HS-5 (cell line): ENCODE measurements at places on chromosomes 7 and 10.

DNA sequence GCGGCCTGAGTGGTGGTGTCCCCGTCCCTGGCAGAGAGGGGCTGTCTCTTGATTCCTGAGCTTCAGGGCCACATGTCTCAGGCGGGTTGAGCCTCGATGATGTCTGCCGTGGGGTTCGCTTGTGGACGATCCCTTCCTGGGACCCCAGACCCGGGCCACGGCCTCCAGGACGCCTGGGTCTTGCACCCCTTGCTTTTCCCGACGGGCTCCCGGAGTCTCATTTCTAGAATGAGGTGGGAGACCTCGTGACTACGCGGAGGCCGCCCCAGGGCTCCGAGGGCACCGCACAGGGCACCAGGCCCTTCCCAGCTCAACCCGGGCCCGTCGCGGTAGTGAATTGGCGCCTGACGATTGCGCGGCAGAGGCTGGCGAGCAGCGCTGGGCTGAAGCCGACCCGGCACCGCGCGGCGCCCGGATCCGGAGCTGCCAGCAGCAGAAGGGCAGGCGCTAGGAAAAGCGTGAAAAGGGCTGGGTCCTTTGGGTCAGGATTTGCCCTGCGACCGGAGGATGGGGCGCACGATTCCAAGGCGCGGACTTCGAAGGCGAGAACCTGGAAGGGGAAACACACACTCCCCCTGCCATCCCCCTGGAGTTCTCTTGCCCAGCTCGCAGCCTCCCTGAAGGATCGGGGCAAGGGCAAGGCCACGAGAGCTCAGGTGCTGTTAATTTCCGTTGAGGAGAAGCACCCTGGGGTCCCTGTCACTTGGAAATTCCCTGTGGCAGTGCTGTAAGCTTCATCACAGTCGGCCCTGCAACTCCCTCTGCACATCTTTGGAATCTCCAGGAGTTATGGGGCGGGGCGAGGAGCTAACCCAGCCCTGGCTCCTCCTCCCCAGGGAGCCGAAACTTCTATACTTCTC lies 15.5 kb downstream of the TLX1 start:
- DNase-seq = no peak

DNA sequence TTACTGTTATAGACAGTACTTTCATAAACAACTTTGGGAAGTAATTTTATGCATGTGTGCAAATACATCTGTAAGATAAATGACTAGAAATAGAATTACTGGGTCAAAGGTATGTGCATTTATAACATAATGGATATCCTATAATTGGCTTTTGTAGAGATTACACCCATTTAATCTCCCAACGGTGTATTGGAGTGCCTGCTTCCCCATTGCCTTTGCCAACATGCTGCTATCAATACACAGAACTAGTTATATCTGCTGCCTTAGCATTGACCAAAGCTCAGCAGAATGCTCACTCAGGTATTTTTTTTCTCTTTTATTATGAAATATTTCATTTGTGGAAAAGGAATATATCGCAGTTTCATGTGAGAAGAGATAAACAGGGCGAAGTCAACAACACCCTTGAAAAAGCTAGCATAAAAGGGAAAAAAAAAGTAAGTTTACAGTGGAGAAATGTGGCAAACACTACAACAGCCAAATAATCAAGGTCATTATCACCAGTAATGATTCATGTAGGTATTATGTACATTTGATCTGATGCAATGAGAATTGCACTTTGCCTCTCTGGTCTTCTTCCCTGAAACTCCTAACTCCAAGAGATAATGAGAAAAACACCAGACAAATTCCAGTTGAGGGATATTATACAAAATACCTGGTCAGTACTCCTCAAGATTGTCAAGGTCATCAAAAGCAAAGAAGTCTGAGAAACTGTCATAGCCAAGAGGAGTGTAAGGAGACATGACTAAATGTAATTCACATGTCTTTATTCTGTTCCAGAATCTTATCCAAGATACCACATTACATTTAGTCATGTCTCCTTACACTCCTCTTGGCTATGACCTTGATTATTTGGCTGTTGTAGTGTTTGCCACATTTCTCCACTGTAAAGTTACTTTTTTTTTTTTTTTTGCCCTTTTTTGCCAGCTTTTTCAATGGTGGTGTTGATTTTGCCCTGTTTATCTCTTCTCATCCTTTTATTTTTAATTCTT lies 36.8 kb downstream of the MARCHF5 start:
- DNase-seq = no peak

DNA sequence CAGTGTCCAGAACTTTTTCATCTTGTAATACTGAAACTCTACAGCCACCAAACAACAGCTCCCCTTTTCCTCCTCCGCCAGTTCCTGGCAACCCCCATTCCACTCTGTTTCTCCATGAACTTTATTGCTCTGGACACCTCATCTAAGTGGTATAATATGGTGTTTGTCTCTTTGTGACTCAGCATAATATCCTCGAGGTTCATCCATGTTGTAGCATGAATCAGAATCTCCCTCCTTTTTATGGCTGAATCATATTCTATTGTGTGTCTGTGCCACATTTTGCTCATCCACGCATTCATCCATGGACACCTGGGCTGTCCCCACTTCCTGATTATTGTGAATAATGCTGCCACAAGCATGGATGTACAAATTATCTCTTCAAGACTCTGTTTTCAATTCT lies 124.4 kb upstream of the FGFR2 start:
- no peak for DNase-seq

- DNase-seq = no peak
These were observed 280.9 kb upstream of the AKR1E2 start for GRCh38 chr10:4545062-4545461.

GRCh38 chr10:6741541-6741941 lies 161.5 kb upstream of the PRKCQ start:
- DNase-seq = no peak

GRCh38 chr7:52944921-52945320 lies 90.5 kb upstream of the POM121L12 start:
- peak; percentile 33 for DNase-seq

- DNase-seq = no peak
These were observed 11.0 kb upstream of the HPS1 start for GRCh38 chr10:98457721-98458120.

DNA sequence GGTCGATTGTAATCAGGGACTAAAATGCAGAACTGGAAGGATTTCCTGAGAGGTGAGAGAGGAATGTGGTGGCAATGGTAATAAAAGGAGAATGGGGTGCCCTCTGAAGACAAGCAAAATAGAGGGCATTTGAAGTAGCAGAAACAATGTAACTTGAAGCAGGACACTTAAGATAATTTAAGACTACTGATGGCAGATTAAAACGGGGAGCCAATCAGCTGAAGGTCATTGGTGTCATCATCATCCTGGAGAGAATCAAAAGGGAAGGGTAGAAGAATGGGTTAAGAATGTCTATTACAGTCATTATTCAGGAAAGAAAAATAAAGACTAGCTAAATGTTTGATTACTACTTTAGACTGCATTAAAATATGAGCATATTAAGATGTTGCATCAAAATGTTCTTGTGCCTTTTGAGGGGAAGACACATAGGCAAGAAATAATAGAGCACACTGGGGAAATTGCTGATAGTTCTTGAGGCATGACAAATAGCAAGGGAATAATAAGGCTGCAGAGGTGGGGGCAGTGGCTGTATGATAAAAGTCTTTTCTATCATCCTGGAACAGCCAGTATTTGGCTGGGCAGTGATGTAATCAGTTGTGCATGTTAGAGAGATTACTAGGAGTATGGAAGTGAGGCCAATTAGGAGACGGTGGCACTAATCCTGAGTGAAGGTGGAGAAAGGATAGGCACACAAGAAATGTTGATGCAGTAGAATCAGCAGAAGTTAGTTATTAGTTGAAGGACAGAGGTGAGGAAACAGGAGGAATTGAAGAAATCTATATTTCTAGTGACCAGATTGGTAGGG lies 60.2 kb downstream of the CCDC71L start:
- DNase-seq = no peak

DNA sequence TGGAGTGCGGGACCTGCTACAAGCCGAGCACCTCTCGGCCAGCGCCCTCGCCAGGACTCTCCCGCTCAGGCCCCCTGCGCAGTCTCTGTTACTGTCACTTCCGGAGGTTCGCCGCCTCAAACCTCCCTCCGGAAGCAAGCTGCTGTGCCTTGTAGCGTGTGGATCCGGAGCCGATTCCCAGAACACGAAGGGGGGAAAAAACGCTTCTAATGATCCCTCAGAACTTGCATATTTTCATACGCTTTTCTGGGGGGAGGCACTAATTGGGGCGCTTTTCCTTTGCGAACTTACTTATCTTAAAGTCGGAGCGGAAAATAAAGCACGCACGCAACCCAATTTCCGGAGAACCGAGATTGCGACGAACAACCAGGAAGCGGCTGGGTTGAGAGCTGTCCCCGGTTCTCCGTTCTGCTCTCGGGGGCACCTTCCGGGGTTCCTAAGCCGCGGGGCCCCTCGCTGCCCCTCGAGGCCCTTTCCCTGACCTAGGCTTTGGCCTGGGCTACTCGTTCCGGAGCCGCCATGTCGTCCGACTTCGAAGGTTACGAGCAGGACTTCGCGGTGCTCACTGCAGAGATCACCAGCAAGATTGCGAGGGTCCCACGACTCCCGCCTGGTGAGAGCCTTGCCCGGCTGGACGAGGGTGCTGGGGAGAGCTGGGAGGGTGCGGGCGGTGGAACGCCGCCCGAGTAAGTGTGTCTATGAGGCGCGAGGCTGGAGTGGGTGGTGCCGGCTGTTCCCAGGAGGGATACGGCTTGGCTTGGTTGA lies at the start of the genes VTI1A and ZDHHC6:
TSS of gene VTI1A (plus strand) at position 361 of the 765 bp plus-strand sequence. CDS start at position 520, 159 bp downstream.
TSS of gene ZDHHC6 (minus strand) at position 60 of the 765 bp plus-strand sequence. CDS start 1,478 bp downstream, outside the sequence.
- peak; percentile 69 for DNase-seq

DNA sequence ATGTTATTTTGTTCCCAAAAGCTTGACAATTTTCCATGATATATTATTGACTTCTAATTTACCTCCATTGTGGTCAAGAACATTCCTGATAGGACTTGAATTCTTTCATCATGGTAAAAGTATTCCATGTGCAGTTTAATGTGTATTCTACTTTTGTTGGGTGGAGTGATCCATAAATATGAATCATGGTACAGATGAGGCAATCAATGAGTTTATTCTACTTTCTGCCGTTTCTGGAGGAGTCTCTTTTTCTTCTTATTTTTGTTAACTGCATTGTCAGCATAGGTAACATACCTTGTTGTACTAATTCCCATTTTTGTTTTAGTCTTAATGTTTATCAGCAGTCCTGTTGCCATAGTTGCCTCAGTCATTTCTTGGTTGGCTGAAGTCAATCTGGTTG lies 69.6 kb downstream of the SHOC2 start:
- peak; percentile 59 for DNase-seq

- DNase-seq = no peak
These were observed 298.7 kb downstream of the BAMBI start for GRCh38 chr10:28975891-28976531.

GRCh38 chr10:104240078-104240477 lies 7.9 kb upstream of the CFAP43 start:
- DNase-seq = no peak

- DNase-seq = no peak
These were observed 36.7 kb upstream of the NFKB2 start for GRCh38 chr10:102358712-102359382.

DNA sequence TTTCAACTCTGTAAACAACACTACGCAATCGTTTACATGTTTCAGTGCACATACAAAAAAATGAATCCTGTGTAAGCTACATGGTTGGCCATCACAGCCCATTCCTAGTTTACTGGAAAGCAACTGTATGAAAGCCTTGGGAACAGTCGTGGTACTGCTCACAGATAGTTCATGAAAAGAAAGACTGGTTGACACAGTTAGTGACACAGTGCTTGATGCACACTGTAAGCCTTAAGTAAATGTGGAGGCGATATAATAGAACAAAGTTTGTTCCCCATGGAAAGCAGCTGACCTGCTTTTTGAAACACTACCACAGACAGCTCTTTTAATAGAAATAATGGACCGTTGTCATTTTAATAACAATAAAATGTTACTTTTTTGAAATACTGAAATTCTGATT lies 5.1 kb downstream of the CACNA2D1 start:
- DNase-seq = no peak
